NT2/D1 (cell line): ENCODE measurements at places on chromosomes 11 and 22.

DNA sequence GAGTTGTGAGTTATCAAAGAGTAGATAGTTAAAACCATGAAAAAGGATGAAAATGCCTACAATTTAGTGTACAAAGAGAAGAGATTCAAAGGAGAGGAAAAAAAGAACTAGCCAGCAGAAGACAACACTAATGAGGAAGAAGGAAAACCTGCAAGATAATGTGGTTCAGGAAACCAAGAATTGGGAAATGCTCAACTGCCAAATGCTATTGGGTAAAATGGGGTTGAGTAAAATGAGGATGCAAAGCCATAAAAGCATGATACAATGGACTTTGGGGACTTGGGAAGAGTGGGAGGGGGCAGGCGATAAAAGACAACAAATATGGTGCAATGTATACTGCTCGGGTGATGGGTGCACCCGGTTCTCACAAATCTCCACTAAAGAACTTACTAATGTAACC, 7.6 kb upstream of the OR52K2 start:
- DNase-seq = no peak

GRCh38 chr22:20015187-20015625, 1.4 kb downstream of the ARVCF start:
- DNase-seq = no peak

GRCh38 chr11:60906132-60906972, at the start of gene PRPF19:
TSS of gene PRPF19 (minus strand) at chr11:60906585. CDS start at chr11:60906382, 203 bp downstream.
- DNase-seq = peak; percentile 96

DNA sequence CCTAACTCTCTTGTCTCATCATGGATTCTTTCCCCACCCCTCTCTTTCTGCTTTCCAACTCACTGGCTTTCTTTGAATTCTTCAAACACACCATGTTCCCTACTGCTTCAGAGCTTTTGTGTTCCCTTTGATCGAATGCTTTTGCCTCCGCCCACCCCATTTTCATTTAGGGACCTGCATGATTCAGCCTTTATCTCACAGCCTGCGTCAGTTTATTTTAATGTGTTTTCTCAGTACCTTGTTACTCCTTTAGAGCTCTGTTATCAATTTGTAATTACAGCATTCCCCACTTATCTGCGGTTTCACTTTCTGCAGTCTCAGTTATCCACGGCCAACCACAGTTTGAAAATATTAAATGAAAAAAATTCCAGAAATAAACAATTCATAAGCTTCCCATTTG, 451.3 kb downstream of the METTL15 start:
- DNase-seq = peak; percentile 5

DNA sequence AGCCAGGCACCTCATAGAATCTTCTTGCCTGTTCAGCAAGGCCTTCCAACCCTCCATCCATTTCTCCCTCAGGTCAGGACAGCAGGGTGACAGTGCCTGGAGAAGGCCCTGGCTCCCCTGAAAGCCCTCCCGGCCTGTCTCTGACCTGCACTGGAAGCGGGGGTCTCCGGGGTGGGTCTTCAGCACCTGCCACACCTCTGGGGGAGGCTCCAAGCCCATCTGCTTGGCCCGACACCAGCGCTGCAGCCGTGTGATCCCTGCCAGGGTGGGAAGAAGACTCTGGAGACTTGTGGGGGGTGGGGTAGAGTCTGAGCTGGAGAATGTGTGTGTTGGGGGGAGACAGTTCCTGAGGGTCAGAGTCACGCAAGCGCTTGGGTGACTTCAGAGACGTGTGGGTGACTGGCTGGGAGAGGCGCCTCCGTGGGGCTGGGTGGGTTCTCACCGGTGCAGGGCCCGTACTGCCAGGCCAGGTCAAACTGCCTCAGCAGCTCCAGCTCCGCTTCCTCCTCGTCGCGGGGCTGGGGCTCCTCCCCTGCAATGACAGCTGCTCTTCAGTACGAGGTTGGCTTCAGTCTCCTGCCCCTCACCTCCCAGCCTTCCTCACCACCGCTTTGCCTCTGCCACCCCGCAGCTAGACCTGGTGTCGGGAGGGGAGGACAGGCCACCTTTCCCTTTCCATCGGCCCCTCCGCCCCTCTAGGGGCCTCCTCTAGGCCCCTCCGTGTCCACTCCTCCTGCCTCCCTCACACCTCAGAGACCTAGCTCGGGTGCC, 615 bp downstream of the POLD4 start:
- no peak for DNase-seq

GRCh38 chr11:78019808-78020207, 3.3 kb downstream of the KCTD14 start:
- no peak for DNase-seq

DNA sequence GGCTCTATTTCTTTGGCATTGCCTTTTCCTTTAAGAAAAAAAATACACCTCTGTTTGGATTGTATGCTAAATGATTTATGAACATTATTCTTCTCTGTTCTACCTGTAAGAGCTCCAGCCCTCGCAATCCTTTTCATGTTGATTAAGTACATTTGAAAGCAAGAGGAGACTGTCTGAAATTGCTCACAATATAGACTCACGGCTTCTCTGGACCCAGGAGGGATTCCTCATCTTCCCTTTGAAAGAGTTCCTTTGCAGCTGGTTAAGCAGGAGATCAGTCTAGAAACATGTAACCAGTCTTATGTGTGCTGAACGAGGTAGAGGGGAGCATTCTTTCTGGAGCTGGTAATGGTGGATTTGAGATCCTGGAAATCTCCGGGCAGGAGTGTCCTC, 47.4 kb downstream of the PKNOX2 start:
- no peak for DNase-seq

DNA sequence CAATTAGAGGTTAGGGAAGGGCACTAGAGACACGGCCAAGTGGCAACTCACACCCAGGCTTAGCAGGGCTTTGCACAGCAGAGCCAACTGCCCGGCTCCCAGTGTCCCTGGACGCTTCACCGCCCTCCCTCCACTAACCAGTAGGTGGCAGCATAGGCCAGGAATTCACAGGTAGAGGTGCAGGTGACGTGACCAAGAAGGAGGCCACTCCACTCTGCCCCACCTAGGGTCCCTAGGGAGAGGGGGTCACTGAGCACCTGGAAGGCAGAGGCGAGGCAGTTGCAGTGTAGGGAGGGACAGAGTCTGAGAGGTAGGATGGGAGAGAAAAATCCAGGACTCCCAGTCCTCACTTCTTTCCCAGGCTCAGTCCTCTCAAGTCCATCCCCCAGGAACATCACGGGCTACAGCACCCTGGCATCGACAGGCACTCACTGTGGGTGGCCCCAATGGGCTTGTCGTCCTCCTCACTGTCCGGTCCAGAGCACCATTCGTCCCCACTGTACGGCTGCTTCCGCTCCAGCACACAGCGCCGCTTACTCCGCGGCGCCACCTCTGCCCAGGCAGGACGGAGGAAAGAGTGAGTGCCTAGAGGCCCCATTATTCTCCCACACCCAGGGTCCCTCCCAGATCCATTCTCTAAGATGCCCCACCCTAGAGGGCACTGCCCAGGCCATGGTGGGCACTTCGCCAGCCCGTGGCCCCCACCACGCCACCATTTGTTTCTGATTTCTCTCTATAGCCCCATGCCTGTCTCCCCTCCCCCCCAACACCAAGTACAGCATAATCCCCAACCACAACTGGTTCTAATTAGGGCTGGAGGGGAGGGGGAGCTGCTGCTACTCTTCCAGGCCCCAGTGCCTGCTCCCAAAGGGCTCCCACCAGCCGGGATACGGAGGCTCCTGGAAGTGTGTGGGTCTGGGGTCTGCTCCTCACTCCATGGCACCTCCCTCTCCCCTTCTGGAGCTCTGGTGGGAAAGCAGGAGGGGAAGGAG, 18.4 kb downstream of the BCL9L start:
- DNase-seq = no peak

- DNase-seq = peak; percentile 76
Measured at GRCh38 chr11:64652586-64653387, 61.8 kb downstream of the SLC22A12 start.

DNA sequence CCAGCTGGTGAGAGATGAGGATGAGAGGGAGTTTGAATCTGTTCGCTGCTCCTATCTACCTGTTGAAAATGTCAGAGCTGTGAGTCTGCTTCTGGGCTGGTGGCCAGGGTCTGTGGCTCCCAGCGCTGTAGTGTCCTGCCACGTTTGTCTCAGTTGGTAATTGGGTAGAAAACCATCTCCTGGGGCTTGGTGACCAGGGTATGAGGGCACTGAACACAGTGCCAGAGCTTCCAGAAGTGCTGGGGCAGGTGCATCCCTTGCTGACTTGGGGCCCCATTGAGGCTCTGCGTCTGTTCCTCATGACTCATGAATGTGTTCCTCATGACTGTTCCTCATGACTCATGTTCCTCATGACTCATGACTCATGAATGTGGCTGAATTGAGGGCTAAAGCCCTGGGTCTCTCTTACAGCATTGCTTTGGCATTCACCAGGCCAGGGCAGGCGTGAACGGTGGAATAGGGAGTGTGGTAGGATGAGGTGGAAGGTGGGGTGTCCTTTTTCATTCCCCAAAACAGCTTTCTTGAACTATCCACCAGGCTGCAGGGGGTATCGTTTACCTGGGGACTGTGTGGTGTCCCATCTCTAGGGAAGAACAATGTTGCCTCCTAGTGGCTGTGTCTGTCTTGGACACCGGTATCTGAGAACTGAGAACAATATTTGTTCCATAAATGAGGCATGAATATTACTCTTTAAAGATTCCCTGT, 139.5 kb downstream of the COMMD9 start:
- peak; percentile 86 for DNase-seq

DNA sequence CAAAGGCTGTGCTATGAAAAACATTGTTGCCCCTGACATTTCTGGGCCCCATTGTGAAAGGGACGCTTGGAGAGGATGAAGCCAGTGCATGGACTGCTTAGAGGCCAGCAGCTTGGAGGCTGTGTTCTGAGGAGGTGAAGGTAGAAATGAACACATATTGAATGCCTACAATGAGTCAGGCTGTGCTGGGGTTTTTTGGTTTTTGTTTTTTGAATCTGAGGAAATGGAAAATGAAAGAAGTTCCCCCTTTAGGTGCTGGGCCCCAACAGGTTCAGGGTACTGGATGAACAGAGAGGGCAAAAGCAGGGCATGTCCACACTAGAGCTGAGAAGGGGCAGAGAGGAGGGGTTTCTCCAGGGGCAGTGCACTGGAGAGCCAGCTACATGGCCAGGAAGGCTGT, 166.1 kb upstream of the API5 start:
- DNase-seq = no peak

GRCh38 chr22:38881464-38881871, 9.5 kb upstream of the CBX6 start:
- DNase-seq = no peak

- no peak for DNase-seq
Measured at GRCh38 chr11:119419246-119419645, 3.7 kb downstream of the THY1 start.

GRCh38 chr11:1746956-1747752, 3.2 kb downstream of the IFITM10 start:
- DNase-seq = no peak

DNA sequence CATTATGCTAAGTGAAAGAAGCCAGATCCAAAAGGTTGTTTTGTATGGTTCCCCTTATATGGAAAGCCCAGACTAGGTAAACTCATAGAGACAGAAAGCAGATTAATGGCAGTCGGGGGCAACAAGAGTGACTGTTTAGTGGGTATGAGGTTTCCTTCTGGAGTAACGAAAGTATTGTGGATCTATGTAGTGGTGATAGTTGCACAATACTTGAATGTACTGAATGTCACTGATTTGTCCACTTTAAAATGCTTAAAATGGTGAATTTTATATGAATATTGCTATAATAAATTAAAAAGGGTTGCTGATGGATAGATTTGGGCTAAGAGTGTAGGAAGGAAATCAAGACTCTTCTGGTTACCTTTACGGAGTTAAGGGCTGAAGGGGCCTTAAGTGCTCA, 10.0 kb upstream of the SGSM1 start:
- DNase-seq = no peak

GRCh38 chr11:122882189-122882856, at the start of gene JHY:
TSS of gene JHY (plus strand) at chr11:122882759. CDS start at chr11:122885850, 3,091 bp downstream.
- DNase-seq = no peak

- no peak for DNase-seq
Measured at GRCh38 chr11:10004526-10005113, 289.4 kb downstream of the SBF2 start.

GRCh38 chr11:17561526-17561925, 14.5 kb downstream of the OTOG start:
- DNase-seq = no peak

- DNase-seq = no peak
Measured at GRCh38 chr11:28629235-28629634, 521.0 kb downstream of the METTL15 start.

- no peak for DNase-seq
Measured at GRCh38 chr11:112238041-112238440, 11.8 kb downstream of the PTS start.

DNA sequence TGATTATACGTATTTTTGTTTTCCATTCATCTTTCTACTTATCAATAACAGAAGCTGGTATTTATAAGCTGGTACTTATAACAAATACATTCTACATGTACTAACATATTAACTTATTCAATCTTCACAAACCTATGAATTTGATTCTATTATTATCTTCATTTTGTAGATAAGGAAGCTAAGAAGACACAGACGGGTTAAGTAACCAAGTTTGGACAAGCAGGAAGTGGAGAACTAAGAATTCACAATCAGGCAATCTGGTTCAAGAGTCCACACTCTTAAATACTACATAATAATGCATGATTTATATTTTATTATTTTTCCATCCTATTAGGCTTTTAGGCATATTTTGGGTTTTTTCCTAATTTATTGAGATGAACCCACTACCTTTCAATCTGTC, 25.0 kb downstream of the FCHSD2 start:
- DNase-seq = no peak

GRCh38 chr11:89489930-89490329, 1.2 kb downstream of the NOX4 start:
- no peak for DNase-seq

DNA sequence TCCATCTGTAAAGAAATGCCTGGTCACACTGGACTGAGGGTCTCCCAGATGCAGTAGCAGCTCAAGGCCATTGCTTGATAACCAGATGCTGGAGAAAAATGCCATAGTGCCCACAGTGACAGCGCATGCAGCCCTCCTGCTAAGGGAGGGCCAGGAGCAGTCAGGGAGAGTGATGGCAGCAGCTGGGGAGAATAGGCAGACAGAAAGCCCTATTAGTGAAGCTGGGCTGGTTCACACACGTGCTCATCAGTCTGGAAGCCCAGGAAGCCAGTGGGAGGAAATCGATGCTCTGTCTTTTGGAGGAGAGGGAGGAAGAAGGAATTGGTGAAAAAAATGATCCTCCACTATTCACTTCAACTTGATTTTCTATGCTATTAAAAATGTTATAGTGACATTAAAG, 82.9 kb downstream of the OSBP2 start:
- DNase-seq = no peak

GRCh38 chr11:77136784-77137420, 8.9 kb downstream of the MYO7A start:
- DNase-seq = no peak

DNA sequence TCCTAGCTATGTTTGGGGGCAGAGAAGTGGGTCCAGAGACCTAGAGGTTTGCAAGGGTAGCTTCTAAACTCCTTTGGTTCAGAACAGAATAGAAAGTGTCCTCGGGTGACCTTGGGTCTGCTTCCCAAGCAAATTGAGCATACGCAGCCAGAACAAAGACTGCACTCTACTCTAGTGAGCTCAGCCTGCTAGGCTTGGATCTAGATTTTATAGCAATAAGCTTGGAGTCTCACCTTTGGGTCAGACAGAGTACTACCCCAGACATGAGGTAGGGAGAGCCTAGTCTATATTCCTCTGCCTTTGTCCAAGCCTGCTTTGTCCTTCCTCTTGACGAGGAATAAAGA, 52.6 kb upstream of the ELF5 start:
- DNase-seq = no peak

- DNase-seq = no peak
Measured at GRCh38 chr11:61369372-61370348, 7.5 kb downstream of the TMEM138 start.
